ENCODE measurements at places on chromosomes 5 and 9. TPM values are rescaled to one million over a fixed set of nuclear protein-coding genes. Genes with fewer than 3 reads are reported as not detected.
A peak's percentile ranks its signal among the peaks of the same experiment; 100 is the strongest.

GRCh38 chr9:120852240-120853010 lies 9.7 kb upstream of the PSMD5 start:
- H3K36me3 ChIP-seq = peaks cover 2% of the 10 kb centered on the region
- peaks cover 7% of the 10 kb centered on the region for H3K4me1 ChIP-seq
- peak overlapping the region; percentile 16 for H3K27ac ChIP-seq

CD74 gene
- 15.7 TPM for total RNA-seq

DNA sequence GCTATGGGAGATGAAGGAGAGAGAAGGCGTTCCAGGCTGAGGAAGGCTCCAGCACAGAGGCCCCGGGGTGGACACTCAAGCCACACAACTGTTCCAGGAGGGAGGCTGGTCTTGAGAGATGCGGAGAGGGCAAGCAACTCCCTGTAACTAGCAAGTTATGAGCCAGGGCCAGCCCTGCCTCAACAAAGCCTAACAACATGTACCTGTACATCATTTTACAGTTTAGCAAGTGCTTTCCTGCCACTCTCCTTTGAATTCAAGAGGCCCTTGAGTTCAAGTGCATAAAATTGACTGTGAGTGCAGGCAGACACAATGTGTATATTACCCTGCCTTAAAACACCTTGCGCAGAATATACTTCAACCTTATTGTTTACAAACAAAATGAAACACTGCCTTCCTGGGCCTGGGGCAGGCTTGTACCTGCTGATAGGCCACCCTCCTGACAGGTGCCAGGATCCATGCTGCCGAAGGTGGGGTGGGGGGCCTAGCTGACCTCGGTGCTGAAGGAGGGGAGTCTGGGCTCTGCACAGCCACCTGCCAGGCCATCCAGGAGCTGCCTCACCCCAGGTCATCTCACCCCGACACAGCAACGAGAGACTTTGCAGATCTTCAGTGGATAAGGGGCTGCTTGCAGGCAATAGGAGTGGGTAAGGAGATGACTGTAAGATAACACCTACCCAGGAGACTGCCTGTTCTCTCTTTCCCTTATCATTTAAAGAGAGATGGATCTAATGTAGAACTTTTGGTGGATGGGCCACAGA lies 80.0 kb downstream of the PPARGC1B start:
- no peak overlapping the region for H3K27ac ChIP-seq
- no peaks in the 10 kb centered on the region for H3K36me3 ChIP-seq
- H3K27me3 ChIP-seq = no peaks in the 10 kb centered on the region
- peaks cover 14% of the 10 kb centered on the region for H3K4me1 ChIP-seq
- no peak for DNase-seq

GRCh38 chr9:113421726-113422125 lies 11.2 kb downstream of the C9orf43 start:
- no peaks in the 10 kb centered on the region for H3K36me3 ChIP-seq
- no peak for DNase-seq
- H3K4me1 ChIP-seq = no peaks in the 10 kb centered on the region
- H3K4me3 ChIP-seq = no peak overlapping the region

- H3K4me1 ChIP-seq = peaks cover 52% of the 10 kb centered on the region
- DNase-seq = peak; percentile 76
- H3K27ac ChIP-seq = peak overlapping the region; percentile 62
- H3K36me3 ChIP-seq = no peaks in the 10 kb centered on the region
These were observed 455 bp upstream of the SMIM3 start for GRCh38 chr5:150778088-150778516.

- H3K36me3 ChIP-seq = no peaks in the 10 kb centered on the region
- no peak overlapping the region for H3K27ac ChIP-seq
These were observed 26.5 kb downstream of the SEMA4D start for GRCh38 chr9:89471390-89471789.

GRCh38 chr5:31948006-31948405 lies 226.1 kb downstream of the GOLPH3 start:
- H3K4me1 ChIP-seq = no peaks in the 10 kb centered on the region
- no peak overlapping the region for H3K27ac ChIP-seq
- DNase-seq = no peak

Measured in astrocyte (in vitro differentiated cells and primary cell).